ENCODE measurements at places on chromosomes 1 and 21.

DNA sequence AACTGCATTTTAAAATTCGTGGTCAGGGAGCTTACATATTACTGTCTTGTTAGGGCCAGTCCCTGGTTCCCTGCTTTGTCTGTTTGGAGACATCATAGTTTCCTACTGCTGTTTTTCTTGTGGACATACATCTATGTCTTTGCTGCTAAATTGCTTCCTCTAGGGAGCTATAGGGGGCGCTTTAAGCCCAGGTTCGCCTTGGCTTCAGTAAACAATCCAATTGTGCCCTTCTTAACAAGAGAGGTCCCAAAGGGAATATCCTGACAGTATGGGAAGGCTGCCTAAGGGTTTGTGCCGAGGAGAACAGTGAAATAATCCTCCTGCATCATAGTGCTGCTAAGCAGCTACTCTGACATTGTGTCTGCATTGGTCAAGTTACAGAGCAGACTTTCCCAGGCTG is 112.5 kb downstream of the USH2A start:
- DNase-seq, result no peak

- peak; percentile 84 for DNase-seq
Observed at GRCh38 chr1:58874757-58875755, 91.2 kb upstream of the JUN start.

GRCh38 chr1:162075862-162076261 is 6.4 kb downstream of the NOS1AP start:
- no peak for DNase-seq

DNA sequence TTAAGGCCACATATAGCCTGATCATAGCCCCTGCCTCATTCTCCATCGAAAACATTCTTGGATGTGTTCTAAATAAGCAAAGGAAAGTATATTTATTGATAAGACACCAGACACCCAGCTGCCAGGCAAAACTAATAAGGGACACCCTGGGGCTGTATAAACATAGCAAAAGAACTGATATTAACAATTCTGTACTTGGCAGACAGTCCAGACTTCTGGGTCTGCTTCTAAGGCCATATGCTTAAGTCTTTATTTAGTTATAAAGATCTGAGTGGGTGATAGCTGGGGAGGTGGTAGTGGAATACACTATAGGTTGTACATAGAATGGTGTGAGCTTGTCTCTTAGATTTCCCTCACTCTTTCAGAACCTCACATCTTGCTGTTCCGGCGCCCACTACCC is 3.9 kb downstream of the CKS1B start:
- DNase-seq, result no peak

DNA sequence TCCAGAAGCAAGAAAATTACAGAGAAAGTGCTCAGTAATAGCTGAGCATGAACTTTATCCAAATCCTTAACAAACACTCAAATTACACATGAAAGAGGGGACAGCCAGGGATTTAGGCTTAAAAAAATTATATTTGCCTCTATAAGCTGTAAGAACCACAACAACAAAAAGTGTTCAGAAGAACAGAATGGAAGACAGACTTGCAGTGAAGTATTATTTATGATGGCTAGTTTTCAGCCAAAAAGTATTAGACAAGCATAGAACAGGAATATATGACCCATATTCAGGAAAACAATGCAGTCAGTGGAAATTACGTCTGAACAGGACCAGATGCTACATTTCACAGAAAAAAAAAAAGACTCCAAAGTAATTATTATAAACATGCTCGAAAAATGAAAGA is 1246.3 kb downstream of the NCAM2 start:
- no peak for DNase-seq

DNA sequence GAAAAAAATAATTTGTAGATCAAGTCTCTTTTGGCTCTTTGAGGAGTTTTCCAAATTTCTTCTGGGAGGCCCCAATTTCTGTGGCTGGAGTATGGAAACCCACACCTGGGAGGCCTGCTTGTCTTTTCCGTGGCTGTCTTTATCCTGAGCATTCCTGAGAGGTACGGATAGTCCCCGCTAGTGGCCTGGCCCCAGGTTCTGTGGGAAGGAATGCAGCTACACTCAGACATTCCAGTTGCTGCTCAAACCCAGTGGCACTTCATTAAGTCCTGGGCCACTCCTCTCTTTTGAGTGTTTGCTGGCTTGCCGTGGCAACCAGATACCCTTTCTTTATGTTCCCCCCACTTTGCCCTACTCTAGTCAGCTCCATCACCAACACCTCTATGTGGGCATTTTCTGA is 310.4 kb downstream of the ASTN1 start:
- no peak for DNase-seq

GRCh38 chr1:89905395-89906058 is 84.7 kb downstream of the LRRC8D start:
- DNase-seq, result no peak

DNA sequence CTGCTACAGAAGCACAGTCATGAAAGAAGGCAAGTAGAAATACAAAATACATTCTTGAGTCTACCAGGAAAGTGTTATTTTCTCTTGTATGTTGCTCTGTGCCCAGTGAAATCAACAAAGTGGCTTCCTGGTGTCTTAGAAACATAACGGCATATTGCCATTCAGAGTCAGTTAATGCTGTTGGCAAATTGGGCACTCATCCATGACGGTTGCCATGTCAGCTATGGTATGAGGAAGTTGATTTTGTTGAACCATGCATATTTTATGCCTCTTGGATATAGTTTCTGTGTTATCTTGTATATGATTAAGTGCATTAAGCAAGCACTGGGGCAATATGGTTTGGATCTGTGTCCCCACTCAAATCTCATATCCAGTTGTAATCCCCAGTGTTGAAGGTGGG is 153.1 kb upstream of the CXADR start:
- DNase-seq, result no peak

GRCh38 chr21:16055014-16055413 is 325.2 kb downstream of the USP25 start:
- no peak for DNase-seq

GRCh38 chr1:230293390-230293700 is 132.8 kb downstream of the PGBD5 start:
- DNase-seq, result no peak

DNA sequence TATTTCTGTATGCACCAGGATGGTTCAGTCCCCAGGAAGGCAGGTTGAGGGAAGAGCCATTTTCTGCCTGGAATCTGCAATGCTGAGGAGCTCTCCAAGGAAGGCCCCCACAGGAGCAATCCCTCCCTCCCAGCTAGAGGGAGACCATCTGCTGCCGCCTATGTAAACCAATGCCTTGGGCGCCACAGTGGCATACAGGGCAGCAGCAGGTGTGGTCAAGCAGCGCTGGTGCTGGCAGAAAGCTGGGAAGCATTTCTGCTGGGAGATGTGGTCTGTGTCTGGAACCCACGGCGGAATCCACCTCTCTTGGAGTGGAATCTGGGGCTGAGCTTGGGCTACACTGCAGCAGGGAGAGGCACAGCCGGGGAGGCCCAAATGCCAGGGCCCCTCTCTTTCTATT is 283.3 kb downstream of the RRAGC start:
- no peak for DNase-seq

DNA sequence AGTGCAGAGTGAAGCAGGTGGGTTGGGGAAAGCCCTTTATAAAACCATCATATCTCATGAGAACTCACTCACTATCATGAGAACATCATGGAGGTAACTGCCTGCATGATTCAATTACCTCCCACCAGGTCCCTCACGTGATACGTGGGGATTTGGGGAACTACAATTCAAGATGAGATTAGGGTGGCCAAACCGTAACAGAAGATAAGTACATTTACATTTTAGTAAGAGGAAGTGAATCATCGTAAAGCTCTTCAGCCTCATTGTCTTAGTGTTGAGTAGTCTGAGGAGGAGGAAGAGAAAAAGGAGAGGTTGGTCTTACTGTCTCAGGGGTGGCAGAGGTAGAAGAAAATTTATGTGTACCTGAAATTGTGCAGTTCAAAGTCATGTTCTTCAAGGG is 1053.4 kb upstream of the ADGRL4 start:
- DNase-seq, result no peak

- DNase-seq, result no peak
Observed at GRCh38 chr1:94399453-94399852, 18.7 kb upstream of the ABCD3 start.

DNA sequence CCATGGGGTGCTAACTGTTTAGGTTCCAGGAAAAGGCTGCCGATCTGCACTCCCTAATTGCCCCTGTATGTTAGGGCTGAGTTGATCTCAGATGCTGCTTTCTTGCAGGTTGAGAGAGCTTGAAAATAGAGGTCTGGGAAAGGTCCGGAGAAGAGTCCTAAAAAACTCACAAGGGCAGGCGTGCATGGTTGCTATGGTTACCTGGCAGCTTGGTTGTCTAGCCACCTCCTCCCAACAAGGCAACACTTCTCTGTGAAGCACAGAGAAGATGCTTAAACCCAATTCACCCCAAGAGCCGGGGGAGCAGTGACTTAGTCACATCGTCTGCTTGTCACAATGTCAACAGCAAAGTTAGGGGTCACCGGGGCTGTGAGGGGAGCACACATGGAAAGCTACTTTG is 31.0 kb upstream of the LRRC52 start:
- DNase-seq, result no peak

DNA sequence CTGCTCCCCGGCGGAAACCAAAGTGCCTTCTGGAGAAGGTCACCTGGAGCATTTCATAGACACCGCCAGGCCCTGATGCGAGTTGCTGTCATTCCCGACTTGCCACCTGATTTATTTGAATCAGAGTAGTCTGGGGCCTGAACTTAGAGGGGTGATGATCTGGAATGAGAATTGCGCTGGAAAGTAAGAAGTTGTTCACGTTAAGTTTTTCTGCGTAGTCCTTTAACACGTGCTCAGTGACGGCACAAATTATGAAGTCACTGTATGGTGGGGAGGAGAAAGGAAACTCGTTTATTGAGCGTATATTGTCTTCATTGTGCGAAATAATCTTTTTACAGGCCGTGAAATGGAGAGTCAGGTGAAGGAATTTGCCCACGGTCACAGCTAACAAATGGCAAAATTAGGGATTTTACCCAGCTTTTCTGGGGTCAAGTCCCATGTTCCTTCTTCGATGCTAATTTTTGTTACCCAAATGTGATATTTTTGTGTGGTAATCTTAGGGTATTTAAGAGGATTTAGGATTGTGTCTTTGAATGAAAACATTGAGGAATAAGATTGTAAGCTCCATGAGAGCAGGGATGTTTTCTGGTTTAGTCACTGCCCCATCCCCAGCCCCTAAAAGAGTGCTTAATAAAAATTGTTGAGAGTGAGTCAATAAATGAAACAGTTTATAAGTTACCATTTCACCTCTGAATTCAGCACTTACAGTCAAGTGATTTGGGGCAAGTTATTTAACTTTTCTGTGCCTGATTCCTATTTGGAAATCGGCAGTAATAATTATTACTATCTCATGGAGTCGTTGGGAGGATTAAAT is 46.4 kb upstream of the NBL1 start:
- DNase-seq, result no peak

- no peak for DNase-seq
Observed at GRCh38 chr1:56399795-56400194, 179.6 kb downstream of the PLPP3 start.

DNA sequence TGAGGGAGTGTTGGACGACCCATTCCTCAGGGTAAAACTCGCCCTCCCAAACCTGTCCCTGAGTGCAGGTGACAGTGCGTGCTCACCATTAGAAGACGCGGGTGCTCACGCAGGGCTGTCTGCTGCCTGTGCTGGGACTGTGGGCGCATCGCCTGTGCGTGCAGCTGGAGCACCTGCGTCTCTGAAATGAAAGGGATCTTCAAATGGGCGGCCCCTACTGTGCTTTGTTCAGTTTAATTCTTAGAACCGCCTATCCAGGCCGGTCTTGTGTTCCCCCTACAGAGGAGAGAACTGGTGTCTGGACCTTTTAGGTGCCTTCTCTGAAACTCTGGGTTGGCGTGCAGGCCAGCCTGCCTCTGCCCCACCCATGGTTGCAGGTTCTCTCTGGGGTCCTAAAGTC is 125.8 kb downstream of the PCBP3 start:
- no peak for DNase-seq

GRCh38 chr1:174996476-174996875 is 3.3 kb upstream of the CACYBP start:
- DNase-seq, result no peak

GRCh38 chr1:98827041-98827440 is 165.5 kb downstream of the SNX7 start:
- no peak for DNase-seq

GRCh38 chr1:205977402-205978014 is 25.7 kb downstream of the RAB7B start:
- peak; percentile 67 for DNase-seq

GRCh38 chr1:156844102-156844501 is 14.8 kb downstream of the INSRR start:
- no peak for DNase-seq

DNA sequence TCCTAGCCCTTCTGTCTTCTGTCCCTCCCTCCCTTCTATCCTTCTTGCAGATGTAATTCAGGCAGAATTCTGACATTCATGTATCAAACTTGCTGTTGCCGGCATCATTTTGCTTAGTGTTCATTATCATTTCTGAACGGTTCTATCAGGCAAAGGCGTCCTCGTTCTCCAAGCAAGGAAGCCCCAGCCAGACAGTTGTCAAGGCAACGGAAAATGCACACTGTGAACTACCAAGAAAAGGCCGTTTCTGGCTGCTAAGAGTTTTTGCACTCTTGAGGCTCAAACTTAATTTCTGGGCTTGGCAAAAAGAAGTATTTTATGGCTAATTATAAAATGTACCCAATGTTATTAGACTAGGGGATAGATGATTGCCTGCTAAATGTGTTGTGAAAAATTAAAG is 164.7 kb upstream of the KCNJ15 start:
- no peak for DNase-seq

- no peak for DNase-seq
Observed at GRCh38 chr1:50333595-50333974, 89.7 kb downstream of the DMRTA2 start.

GRCh38 chr1:6982860-6983259 is 197.6 kb downstream of the CAMTA1 start:
- DNase-seq, result no peak

- DNase-seq, result no peak
Observed at GRCh38 chr1:151009206-151009587, 948 bp downstream of the PRUNE1 start.

- DNase-seq, result no peak
Observed at GRCh38 chr1:19369396-19370090, 57.4 kb downstream of the SLC66A1 start.

GRCh38 chr1:19435851-19436455 is 49.4 kb downstream of the CAPZB start:
- peak; percentile 44 for DNase-seq
